ENCODE measurements at places on chromosomes 3 and 15. TPM values are rescaled to one million over a fixed set of nuclear protein-coding genes. Genes with fewer than 3 reads are reported as not detected.

- no peak for DNase-seq
These were observed 67.5 kb upstream of the AKAP13 start for GRCh38 chr15:85312929-85313331.

DNA sequence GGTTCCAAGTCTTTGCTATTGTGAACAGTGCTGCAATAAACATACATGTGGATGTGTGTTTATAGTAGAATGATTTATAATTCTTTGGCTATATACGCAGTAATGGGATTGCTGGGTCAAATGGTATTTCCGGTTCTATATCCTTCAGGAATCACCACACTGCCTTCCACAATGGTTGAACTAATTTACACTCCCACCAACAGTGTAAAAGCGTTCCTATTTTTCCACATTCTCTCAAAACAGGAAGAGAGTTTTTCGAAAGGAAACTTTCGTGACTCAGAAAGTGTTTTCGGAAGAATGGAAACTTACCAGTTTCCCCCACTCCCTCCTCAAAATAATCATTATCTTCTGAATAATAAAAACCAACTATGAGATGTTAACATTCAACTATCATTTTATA lies 205.8 kb downstream of the ALCAM start:
- DNase-seq = no peak

DNA sequence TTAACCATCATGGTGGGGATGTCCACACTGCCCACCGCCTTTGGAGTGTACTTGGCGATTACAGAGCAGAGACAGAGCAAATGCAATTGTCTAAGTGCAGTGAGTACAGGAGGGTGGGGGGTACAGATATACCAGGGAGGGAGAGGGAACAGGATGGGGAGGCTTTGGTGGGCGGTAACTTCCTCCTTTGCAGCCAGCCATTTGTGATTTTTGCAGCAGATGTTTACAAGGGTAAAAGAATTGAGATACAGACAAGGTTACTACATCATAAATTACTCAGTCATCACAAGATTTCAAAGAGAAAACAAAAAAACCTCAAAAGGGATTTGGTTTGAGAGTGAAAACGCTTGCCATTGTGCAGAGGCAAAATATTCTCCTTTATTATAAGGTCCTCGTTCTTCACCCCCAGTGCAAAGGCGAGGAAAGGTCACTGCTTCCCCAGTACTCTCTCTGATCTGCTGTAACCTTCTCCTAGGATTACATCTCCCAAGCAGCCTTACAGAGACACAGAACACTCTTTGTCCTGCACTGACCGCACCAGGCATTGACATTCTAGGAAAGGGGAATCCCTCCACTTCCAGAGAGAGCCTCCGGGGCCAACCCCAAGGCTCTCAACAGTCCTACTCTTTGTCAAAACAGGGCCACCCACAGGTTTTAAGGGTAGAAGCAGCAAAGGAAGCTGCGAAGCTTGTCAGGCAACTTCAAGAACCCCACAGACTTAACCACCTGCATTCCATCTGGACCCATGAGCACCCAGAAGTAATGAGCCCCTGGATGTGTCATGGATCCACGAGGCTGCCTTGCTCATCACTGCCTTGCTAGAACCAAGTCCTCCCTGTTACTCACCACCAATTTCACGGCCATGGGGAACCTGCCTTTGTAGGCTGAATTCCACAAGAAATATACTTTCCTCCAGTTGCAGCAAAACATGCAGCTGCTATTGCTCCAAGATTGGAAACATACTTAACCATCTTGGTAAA lies 117.3 kb downstream of the ADAMTS17 start:
- no peak for DNase-seq

DNA sequence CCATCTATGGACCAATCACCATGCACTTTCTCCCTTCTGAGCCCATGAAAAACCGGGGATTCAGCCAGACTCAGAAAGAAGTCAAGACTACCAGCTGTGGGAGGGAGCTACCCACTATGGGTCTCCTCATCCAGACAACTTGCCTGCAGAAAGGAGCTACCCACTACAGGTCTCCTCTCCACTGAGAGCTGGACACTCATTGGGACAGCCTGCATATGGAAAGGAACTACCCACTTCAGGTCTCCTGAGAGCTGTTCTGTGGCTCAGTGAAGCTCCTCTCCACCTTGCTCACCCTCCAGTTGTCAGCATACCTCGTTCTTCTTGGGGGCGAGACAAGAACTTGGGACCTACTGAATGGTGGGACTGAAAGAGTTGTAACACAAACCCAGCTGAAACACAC lies 22.3 kb upstream of the ZBED2 start:
- DNase-seq = no peak

GRCh38 chr3:146543461-146544001 lies 876 bp downstream of the PLSCR1 start:
- peak; percentile 13 for DNase-seq

The IQCF5 gene
- not detected for total RNA-seq

Measured in OCI-LY7 (cell line).